SJCRH30 (cell line): ENCODE measurements at places on chromosomes 1 and 21. TPM values are rescaled to one million over a fixed set of nuclear protein-coding genes. Genes with fewer than 3 reads are reported as not detected.

FBXO2 gene
- not detected in 2 replicates for total RNA-seq

DNA sequence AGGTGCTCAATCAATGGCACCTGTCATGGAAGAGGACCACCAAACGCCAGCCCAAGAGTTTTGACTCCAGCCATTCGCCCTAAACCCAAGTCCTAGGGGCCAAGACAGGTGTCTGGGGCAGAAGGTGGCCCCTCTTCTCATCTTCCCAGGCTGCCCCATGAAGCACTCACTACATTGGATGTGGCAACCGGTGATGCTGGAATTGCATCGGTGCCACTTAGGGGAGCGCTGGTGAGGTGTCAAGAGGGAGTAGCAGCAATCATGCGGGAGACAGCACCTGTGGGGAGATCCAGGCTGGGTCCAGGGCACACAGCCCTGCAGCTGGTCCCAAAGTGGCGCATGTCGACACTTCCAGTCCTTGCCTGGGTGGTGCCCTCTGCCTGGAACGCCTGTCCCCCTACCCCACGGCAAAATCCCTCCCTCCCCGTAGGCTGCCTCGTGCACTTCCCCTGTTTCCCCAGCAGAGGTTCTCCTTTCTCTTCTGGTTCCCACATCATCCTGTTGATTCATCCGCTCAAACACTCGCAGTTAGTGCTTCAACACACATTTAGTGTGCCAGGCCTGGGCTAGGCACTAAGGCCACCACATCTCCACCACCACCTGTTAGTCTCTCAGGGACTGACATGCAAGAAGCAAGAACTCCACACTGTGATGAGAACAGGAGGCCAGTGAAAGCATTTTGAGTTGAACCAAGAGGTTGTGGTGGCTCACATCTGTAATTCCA, 18.5 kb downstream of the PLA2G2D start:
- H3K27ac ChIP-seq, result no peak overlapping the region
- no peaks in the 10 kb centered on the region; the same call in 1 of the 2 replicates for H3K4me1 ChIP-seq
- DNase-seq, result peak; percentile 56
- H3K36me3 ChIP-seq, result no peaks in the 10 kb centered on the region
- H3K4me3 ChIP-seq, result no peak overlapping the region
- peaks cover 10% of the 10 kb centered on the region for H3K27me3 ChIP-seq

COL8A2 gene
- total RNA-seq, result 0.45 and 0.51 TPM in 2 replicates

DNA sequence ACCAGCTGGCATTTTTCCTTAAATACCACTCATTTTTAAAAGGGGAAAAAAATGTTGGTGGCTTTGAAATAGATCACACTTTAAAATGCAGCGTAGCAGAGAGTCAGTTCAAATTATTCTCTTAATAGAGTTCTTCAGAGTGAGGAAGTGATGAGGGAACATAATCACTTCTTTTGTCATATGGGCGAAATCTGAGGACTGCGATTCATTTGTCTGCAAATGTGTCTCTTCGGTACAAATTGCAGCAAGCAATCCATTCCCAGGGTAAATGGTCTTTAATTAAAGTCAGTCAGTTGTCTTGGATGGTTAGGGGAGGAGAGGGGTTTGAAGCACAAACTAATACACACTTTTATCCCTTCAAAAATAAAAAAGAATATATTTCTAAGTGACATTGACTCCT, 86.0 kb upstream of the SELENON start:
- peaks cover 2% of the 10 kb centered on the region; the same call in 1 of the 2 replicates for H3K36me3 ChIP-seq
- no peak overlapping the region; the same call in 1 of the 2 replicates for H3K27ac ChIP-seq
- H3K4me1 ChIP-seq, result peaks cover 32% of the 10 kb centered on the region
- no peaks in the 10 kb centered on the region for H3K27me3 ChIP-seq
- H3K4me3 ChIP-seq, result no peak overlapping the region

- no peak overlapping the region for H3K4me3 ChIP-seq
- H3K4me1 ChIP-seq, result no peaks in the 10 kb centered on the region
- no peaks in the 10 kb centered on the region for H3K36me3 ChIP-seq
- no peak overlapping the region for H3K27ac ChIP-seq
Observed at GRCh38 chr1:208595745-208596144, 351.6 kb upstream of the PLXNA2 start.
